ENCODE measurements at places on chromosomes 6 and 20.

DNA sequence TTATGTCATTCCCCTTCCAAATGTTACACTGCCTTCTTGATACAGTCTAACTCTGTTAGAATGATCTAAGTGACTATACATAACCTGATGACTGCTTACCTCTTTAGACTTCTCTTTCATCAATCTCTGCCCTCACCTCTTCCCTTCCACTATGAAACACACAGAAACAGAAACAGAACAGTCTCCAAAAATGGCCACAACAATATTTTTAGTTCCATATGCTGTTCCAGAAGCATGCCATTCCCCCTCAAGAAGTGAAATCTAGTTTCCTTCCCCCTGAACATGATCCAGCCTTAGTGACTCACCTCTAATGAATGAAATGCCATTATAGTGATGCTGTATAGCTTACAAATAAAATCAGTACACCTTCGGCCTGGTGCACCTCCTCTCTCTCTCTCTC, 229.3 kb upstream of the TENT5A start:
- no peak for DNase-seq

- DNase-seq, result no peak
These were observed 10.3 kb downstream of the DSE start for GRCh38 chr6:116381000-116381399.

DNA sequence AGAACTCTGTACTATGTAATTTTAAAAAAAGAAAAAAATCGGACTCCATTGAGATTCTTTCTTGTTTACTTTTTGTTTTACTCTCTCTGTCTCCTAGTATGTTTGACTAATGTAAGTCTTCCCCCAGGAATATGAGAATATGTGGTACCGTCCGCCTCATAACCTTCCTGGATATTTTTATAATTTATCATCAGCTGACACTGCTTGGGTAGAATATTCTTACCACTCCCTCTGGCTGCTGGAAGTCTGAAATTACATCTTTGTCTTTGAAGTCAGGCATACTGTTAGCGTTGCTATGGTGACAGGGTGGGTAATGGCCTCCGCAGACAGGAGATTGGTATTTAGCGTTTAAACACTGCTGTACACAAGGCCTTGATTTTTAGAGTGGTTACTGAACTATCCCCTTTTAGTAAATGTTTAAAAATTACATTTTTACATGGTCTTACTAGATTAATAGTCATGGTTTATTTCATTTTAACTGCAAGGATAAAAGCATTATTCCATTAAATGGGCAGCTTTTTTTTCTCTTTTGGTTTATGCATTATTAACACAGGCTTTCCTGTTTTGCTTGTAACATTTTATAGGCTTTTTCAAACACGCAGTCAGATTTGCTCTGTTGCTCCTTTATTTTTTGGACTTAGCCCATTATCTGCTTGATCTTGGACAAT, 176.4 kb downstream of the ARID1B start:
- no peak for DNase-seq

GRCh38 chr20:64041040-64041780, 5.2 kb downstream of the C20orf204 start:
- no peak for DNase-seq

Measured in esophagus squamous epithelium (tissue), 5 donors.